CD14-positive monocyte (primary cell): ENCODE measurements at places on chromosomes 16 and 17. TPM values are rescaled to one million over a fixed set of nuclear protein-coding genes. Genes with fewer than 3 reads are reported as not detected.

HOXB4 gene
- polyA plus RNA-seq = not detected

HEATR9 gene
- not detected for polyA plus RNA-seq

CALB2 gene
- polyA plus RNA-seq = not detected

GRCh38 chr17:12898110-12898509, 108.8 kb downstream of the ARHGAP44 start:
- DNase-seq = no peak

DNA sequence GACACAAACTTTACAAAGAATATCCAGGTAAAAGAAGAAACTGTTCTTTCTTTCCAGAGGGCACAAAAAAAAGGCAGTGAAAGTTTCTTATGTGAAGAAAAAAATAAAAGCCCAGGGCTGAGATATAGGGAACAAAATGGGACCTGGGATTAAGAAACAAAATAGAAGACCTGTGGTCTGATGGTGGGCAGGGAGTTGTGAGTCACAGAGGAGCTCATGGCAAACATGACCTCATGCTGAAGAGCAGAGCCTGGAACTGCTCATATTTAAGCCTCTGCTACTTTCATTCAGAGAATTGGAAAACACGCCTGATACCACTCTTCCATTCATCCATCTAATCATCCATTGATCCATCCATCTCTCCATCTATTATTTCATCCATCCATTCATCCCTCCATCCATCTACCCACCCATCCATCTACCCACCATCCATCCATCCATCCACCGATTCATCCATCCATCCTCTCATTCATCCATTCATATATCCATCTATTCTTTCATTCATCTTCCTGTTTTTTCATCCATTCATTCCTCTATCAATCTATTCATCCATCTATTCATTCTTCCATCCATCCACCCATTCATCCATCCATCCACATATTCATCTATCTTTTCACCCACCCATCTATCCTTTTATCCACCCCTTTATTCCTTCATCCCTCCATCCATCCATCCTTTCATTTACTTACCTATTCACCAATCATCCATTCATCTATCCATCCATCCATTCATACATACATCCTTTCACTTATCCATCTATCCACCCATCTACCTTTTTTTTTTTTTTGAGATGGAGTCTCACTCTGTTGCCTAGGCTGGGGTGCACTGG, 30.0 kb downstream of the WFDC1 start:
- no peak for DNase-seq
